CD4-positive, alpha-beta T cell treated with Interleukin-6 at 100 ng/mL for 8 hours (primary cell): ENCODE measurements at places on chromosomes 12 and 14.

- DNase-seq, result no peak
Measured at GRCh38 chr14:100601914-100602313, 14.7 kb upstream of the BEGAIN start.

GRCh38 chr14:92217936-92218335 lies 96.2 kb downstream of the CPSF2 start:
- no peak for DNase-seq

- no peak for DNase-seq
Measured at GRCh38 chr12:29534935-29535334, 37.4 kb upstream of the OVCH1 start.

DNA sequence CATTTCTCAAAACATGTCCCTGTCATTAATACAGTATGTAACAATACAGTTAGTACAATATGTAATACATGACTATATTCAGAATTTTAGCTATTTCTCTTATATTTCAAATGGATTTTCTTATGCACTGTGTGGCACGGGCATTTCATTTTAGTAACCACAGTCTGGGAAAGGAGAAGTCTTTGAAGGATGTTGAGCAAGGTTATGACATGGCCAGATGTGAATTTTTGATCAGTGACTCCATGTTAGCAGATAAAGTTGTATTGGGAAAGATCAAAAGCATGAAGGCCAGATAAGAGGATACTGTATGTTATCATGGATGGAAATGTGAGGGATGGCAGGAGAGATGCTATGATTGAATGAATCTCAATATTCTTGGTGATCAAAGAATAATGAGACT lies 285.2 kb downstream of the NAV3 start:
- no peak for DNase-seq

- no peak for DNase-seq
Measured at GRCh38 chr14:97550463-97550862, 753.3 kb downstream of the VRK1 start.

- no peak for DNase-seq
Measured at GRCh38 chr12:61854902-61855301, 405.3 kb upstream of the USP15 start.

GRCh38 chr14:105376521-105377440 lies 21.6 kb upstream of the TEX22 start:
- no peak for DNase-seq

DNA sequence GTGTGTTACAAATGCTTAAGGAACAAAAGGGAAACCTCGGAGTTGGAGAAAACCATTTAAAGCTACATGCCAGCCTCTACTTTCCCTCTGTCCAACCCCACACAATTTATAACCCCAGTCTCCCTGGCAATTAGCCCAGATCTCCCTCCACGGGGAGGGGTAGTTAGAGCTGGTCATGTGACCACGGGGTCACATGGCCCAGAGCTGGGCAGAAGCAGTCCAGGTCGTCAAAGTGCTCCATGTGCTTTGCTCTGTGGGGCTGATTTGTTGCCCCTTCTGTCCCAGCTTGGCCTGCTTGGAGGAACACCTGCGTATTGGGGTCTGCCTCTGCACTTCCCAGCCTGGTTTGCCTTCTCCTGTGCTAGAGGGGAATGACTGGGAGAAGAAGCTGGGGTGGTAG lies 219.1 kb downstream of the RBM19 start:
- DNase-seq, result no peak

GRCh38 chr14:58765418-58765831 lies 127.7 kb downstream of the DACT1 start:
- DNase-seq, result no peak

DNA sequence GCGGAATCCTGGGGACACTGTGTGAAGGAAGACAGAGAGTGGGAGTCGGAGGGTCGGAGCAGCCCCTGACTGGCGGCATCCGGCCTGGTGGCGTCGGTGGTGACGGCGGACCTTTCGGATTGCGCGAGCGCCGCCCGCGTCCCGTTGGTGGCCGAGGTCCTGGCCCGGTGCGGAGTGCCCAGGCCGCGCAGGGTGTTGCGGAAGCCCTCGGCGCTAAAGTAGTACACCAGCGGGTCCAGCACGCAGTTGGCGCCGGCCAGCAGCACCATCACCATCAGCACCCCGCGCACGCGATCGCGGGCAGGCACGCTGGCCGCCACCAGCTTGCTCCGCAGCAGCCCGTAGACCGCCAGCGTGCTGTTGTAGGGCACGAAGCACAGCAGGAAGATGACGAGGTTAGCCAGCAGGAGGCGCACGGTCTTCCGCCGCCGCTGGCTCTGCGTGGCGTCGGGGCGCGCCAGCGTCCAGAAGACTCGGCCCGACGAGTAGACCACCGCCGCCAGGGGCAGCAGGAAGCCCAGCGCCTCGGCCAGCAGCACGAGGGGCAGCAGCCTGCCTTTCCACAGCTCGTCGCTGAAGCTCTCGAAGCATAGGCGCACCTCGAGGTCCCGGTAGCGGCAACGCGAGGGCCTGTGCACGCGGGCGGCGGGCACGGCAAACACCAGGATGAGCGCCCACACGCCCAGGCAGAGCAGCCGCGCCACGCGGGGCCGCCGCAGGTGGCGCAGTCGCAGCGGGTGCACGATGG lies 13.1 kb upstream of the CHD4 start:
- DNase-seq, result no peak

DNA sequence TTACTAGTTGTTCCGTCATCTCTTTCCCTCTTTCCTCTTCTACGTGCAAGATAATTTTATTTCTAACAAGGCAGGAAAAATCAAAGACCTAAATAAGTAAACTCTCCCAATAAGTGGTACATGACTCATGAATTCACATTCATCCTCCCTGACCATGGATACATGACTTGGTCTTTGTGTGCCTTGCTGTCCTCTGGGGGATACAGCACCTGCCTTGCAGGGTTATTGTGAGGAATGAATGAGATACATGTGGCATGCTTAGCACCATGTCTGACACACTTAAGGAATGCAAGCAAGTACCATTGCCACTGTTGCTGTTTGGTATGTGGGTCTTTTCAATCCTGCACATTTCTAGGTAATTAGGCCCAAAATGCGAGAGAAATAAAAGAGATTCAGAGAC lies 208.4 kb downstream of the DPF3 start:
- no peak for DNase-seq

GRCh38 chr12:58066296-58066695 lies 124.9 kb downstream of the ATP23 start:
- DNase-seq, result no peak
